Activated naive CD8-positive, alpha-beta T cell treated with anti-CD3 and anti-CD28 coated beads, Interleukin-2, amount 10 ng/mL, durations not matched to agents 7 days and 5 days (primary cell): ENCODE measurements at places on chromosomes 6 and 20. TPM values are rescaled to one million over a fixed set of nuclear protein-coding genes. Genes with fewer than 3 reads are reported as not detected.

- H3K27me3 ChIP-seq = peaks cover 7% of the 10 kb centered on the region
- H3K4me1 ChIP-seq = no peaks in the 10 kb centered on the region
- DNase-seq = no peak
These were observed 304.9 kb downstream of the EYA4 start for GRCh38 chr6:133546098-133546497.

GRCh38 chr20:34473262-34473883, 42.8 kb upstream of the DYNLRB1 start:
- H3K27me3 ChIP-seq = no peaks in the 10 kb centered on the region
- no peak overlapping the region for H3K27ac ChIP-seq
- peaks cover 29% of the 10 kb centered on the region for H3K36me3 ChIP-seq
- peak; percentile 44 for DNase-seq
- peaks cover 8% of the 10 kb centered on the region for H3K4me1 ChIP-seq

GRCh38 chr20:18985551-18985950, 172.0 kb downstream of the SCP2D1 start:
- no peak overlapping the region for H3K27ac ChIP-seq
- no peaks in the 10 kb centered on the region for H3K36me3 ChIP-seq
- no peak for DNase-seq
- no peaks in the 10 kb centered on the region for H3K27me3 ChIP-seq

CALHM4 gene
- total RNA-seq = not detected

DNA sequence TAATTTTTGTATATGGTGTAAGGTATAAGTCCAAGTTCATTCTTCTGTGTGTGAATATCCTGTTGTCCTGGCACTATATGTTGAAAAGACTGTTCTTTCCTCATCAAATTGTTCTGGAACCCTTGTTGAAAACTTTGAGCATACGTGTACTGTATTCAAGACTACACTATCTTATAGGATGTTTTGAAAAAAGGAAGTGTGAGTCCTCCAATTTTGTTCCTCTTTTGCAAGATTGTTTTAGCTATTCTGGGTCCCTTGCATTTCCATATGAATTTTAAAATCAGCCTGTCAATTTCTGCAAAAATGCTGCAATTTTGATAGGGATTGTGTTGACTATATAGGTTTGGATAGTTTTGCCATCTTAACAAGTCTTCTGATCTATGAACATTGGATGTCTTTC, 195.2 kb downstream of the BACH2 start:
- H3K36me3 ChIP-seq = peaks cover 37% of the 10 kb centered on the region
- H3K27ac ChIP-seq = no peak overlapping the region
- peaks cover 66% of the 10 kb centered on the region for H3K4me1 ChIP-seq
- DNase-seq = no peak
- no peaks in the 10 kb centered on the region for H3K27me3 ChIP-seq
